Activated T-helper 9 cell treated with anti-CD3 and anti-CD28 coated beads, Interleukin-2, amount 50 U/mL, for 16 hours (primary cell): ENCODE measurements at places on chromosomes 2 and 18.

- DNase-seq: no peak
These were observed 20.7 kb downstream of the FOSL2 start for GRCh38 chr2:28413152-28413898.

DNA sequence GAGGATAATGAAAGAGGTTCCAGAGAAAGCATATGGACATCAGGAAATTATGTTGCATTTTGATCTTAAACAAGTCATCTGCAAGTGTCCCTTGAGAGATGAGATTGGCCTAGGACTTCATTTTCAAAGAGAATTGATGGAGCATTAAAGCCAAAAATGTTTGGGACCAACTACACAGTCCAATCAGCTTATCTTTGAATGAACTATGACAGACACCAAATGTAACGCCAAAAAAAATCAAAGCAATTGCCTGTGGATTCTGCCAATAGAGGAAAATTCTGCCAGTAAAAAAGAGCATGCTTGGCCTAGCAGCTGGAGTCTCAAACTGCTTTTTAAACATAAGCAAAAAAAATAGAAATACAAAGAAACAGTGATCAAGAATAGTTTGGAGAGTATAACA lies 594.5 kb upstream of the CHAC2 start:
- DNase-seq: no peak

DNA sequence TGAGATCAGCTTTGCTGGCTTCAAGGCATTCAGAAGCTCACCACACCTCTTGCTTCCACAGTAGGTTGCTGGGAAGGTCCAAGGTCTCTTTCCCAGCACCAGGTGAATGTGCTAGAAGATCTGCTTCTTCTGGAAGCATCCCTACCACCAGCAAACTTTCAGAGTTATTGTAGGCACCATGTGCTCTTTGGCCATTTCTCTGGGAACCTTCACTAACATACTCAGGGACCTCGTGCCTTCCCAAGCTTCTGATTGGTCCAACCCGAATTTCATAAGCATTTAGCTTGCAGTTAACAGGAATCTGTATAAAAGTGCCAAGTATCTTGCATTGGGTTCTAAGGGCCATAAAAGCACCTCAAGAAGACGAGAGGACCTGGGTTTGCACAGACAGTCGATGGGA lies 86.5 kb upstream of the ARL4C start:
- DNase-seq: no peak

- no peak for DNase-seq
These were observed 62.0 kb downstream of the GYPC start for GRCh38 chr2:126717928-126718327.

DNA sequence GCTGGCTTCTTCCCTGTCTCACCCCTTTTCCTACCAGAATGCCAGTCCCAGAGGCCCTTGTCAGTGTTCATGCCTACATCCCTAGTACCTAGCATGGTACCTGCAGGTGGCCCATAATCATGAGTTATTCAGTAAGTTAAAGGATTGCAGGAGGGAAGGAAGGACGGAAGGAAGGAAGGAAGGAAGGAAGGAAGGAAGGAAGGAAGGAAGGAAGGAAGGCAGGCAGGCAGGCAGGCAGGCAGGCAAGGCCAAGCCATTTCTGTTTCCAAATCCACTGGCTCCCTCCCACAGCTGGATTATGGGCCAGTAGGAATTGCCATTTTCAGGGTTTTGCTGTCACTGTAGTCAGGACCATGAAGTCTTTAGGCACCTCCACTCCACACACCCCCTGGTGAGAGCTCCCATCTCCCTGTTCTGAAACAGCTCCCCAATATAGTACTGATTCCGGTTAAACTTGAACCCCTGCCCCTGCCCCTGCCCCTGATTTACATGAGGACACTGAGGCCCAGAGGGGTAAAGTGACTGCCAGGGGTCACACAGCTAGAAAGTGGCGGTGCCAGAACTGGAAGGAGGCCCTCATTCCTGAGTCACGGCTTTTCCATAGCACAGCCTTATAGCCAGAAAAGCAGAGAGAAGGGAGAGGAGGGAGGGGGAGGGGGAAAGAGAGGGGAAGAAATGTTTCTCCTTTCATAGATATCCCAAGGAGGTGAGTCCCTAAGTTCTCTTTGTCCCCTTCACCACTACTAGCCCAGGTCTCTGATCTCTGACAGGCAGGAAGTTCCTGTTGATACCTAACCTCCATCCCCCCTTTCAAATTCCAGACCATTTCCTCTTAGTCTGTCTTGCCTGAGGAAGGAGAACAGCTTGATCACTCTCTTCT lies 12.2 kb upstream of the TNS1 start:
- DNase-seq: no peak

- DNase-seq: no peak
These were observed 344.6 kb downstream of the ARHGAP15 start for GRCh38 chr2:143473820-143474219.

DNA sequence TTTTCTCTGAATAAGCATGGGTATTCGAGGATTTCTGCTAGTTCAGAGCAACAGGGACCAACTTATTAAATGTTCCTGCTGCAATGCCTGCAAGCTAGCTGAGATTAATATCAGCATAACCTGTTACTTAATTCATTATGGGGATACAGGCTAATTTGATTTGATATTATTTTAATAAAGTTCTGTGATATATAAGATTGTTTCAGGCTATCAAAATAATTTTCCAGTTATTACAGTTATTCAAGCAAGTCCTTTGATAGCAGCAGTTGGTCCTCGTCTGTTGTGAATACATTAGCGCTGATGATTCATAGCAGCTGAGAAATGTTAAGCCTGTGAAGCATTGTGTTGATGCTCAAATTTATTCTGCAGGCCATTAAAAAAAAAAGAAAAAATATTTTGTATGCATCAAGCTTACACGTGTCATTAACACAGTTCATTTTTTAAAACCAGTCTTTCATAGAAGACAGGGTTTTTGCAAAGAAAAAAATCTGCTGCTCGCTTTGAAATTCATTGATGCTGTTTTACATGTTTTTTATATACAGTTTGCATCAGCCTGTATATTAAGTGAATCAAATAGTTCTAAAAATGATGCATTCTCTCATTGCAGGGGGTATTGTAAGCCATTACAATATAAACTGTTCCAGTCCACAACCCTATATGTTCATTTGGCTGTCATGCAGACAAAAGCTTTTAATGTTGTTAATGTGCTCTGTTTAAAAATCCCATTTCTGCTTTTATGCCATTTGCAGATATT lies 482.5 kb downstream of the BCL11A start:
- no peak for DNase-seq
